Cerebellar cortex (tissue), 1 donor: ENCODE measurements at places on chromosomes 4 and X.

- DNase-seq, result no peak
Observed at GRCh38 chrX:37759878-37760418, 19.9 kb upstream of the CYBB start.

DNA sequence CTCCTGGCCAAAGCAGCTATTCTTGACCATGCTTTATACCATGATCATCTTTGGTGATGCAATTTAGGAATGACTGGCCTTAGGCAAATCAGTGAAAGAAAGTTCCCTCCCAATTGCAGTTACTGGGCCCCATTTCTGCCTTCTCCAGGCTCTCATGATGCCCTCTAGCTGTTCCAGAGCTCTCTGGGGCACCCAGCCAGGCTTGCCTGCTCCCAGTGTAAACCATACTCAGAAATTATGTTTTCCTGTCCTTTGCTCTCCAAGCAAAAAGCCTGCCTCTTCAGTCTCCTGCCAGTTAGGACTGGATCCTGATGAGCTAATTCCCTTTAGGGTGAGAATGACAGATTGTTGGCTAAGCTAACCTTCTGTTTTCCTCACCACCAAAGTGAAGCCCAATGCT is 85.3 kb upstream of the RBPJ start:
- peak; percentile 72 for DNase-seq

- no peak for DNase-seq
Observed at GRCh38 chr4:127832585-127832984, 48.1 kb upstream of the PLK4 start.

GRCh38 chrX:137354851-137355250 is 211.1 kb upstream of the ZIC3 start:
- peak; percentile 36 for DNase-seq

GRCh38 chr4:129231945-129232588 is 136.1 kb downstream of the C4orf33 start:
- DNase-seq, result no peak

DNA sequence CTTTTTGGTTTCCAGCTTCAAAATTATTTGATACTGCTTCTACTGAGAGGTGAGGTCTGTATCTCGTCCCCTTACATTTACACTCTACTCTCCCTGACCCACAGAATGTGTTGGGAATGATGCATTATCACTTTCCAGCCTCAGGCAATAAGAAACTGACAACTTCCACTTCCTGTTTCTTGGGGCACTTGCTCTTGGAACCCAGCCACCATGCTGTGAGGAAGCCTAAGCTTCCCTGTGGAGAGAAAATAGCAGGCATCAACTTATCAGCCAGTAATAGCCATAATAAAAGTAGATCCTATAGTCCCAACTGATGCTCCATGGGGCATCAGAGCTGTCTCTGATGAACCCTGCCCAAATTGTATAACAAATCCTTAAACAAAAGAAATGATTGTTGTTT is 32.6 kb downstream of the RELL1 start:
- DNase-seq, result no peak
